Stimulated activated CD4-positive, alpha-beta T cell treated with anti-CD3 and anti-CD28 coated beads, Interleukin-12 subunit alpha, Interleukin-12 subunit beta, amount 100 ng/mL, for 24 hours (primary cell): ENCODE measurements at places on chromosomes 3 and 15.

- DNase-seq = no peak
These were observed 2.9 kb upstream of the RNF7 start for GRCh38 chr3:141735176-141735575.

DNA sequence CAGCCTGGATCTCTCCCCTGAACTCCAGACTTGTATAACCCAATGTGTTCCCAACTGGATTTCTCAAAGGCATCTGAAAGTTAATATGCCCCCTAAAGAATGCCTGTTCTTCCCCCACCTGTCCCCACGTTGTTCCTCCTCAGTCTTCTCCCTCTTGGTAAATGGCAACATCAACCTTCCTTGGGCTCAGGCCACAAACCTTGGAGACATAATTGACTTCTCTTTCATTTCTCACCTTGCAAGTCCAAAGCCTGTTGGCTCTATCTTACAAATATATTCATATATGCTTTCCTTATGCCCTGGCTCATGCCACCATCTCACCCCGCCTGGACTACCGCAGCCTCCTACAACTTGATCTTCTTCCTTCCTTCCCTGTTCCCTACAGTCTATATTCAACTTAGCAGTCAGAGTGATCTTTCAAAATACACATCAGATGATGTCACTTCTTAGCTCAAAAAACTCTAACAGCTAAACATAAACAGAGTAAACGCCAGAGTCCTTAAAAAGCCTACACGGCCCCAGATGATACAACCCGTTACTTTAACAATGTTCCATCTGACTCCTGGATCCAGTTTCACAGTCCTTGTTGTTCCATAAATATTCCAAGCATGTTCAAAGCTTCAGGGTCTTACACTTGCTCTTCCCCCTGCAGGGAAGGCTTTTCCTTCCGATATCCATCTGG is 66.2 kb downstream of the ETV5 start:
- DNase-seq = no peak

DNA sequence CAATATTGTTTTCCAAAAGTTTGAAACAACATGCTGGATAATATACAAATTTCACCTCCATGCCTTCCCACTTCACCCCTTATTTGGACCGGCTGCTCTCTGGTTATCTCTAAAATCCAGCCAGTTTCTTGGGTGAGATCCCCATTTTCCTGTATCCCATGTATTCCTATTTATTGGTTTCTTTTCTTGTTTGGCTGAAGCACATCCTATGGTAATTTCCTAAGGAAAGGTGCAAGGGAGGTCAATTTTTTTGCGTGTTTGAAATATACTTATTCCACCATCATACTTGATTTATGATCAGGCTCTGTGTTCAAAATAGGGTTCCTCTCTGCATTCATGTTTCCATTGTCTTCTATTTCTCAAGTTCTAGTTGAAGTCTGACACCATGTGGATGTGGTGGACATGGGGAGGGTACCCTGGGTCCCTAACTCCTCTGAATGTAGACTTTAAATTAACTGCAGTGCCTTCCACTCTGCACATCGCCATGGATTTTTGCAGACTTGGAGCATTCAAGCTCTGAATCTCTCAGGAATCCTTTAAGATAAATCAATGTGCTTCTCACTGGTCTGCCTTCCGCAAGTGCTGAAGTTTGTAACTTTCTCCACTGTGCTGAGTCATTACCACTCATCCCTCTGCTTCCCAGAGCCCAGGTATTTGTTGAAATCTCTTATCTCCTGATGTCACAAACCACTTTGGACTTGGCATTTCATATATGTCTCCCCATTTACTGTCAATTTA is 52.1 kb upstream of the TLE3 start:
- no peak for DNase-seq

GRCh38 chr3:141556034-141556433 is 69.2 kb downstream of the RASA2 start:
- no peak for DNase-seq

DNA sequence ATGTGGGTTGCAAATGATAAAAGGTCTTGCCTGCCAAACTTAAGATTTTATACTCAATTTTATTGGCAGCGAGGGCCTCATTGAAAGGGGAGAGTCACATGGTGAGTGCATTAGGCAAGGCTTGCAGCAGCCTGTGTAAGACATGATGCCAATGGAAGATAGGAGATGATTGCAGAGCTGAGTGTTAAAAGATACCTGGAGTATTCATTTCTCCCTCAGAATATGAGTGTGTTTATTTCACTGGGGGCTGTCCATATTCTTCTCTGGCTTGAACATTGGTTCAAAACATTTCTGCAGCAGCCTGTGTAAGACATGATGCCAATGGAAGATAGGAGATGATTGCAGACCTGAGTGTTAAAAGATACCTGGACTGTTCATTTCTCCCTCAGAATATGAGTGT is 165.2 kb upstream of the NUDT16 start:
- DNase-seq = no peak

DNA sequence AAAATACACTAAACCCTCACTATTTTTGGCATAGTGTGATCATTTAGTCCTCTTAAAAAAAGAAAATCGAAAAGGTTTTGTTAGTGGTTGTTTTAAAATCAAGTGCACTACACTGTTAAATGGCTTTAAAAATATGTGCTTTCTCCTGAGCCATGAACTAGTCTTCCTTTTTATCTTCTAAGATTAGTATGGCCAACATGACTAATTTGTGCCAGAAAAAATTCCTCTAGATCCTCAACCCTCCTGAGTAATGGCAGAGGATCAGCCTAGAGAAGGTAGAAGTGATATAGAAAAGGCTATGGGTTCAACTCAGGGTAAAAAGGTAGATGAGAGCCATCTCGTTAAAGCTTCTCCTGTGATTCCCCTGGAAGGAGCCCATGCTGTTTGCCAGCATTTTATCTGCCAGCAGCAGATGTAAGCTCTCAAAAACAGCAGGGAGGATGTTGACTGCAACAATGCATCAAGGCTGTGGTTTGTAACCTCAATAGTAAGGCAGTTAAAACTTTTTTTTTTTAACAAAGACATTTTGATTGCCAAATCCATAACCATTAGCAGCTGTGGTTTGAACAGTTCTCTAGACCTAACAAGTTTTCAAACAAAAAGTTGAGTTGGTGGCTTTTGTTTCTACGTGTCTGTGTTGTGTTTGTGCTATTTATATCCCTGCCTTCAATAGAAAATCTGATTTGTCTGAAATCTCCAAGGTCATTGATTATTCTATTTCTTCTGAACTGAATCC is 30.2 kb upstream of the ZNF609 start:
- DNase-seq = no peak

DNA sequence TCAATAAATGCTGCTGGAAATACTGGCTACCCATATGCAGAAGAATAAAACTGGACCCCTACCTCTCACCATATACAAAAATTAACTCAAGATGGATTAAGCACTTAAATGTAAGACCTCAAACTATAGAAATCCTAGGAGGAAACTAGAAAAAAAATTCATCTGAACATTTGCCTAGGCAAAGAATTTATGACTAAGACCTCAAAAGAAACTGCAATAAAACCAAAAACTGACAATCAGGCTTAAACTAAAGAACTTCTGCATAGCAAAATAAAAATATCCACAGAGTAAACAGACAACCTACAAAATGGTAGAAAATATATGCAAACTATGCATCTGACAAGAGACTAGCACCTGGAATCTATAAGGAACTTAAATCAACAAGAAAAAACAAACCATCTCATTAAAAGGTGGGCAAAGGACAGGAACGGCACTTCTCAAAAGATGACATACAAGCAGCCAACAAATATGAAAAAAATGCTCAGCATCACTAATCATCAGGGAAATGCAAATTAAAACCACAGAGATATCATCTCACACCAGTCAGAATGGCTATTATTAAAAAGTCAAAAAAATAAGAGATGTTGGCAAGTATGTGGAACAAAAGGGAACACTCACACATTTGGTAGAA is 47.0 kb downstream of the MYO9A start:
- no peak for DNase-seq

DNA sequence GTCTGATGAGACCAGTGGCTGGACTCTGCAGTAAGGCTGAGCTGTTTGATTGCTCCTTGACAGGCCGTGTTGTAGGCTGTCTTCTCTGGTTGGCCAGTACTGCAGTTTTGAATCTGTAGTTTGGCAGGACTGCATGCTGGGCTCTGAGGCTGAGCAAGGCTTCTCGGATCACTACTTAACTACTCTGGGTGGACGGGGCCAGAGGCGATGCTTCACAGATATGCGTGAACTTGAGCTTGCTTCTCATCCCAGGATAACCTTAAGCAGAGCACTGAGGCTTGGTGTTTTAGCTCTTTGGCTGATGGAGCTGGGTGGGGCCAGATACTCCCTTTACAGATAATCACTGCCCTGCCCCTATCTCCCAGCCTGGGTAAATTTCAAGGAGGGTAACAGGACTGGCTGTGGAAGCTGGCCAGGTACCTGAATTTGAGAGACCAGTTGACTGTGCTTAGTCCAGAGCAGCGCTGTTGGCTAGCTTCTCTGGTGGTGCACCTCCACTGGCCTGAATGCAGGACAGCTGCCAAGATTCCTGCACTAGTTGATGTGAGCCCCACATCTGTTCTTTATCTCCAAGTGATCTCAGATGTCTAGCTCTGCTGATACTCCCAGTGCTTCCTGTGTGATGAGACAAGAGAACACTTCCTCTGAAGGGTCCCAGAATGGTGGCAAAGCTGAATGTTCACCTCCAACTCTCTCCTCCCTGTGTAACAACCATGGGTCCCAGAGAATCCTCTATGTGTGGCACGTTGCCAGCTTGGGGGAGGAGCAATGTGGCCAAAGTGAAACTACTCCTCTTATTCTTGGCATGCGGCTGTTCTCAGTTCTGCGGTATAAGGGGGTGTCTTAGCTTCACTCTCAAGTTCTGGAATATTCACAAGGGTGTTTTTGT is 37.9 kb downstream of the RPL39L start:
- no peak for DNase-seq

GRCh38 chr3:51751287-51751686 is 27.8 kb downstream of the IQCF6 start:
- DNase-seq = no peak

- DNase-seq = no peak
These were observed 66.4 kb downstream of the ASTE1 start for GRCh38 chr3:130960139-130960795.

GRCh38 chr15:89149501-89150101 is 61.3 kb downstream of the ABHD2 start:
- no peak for DNase-seq

- no peak for DNase-seq
These were observed 3.4 kb upstream of the COL7A1 start for GRCh38 chr3:48598323-48599076.

DNA sequence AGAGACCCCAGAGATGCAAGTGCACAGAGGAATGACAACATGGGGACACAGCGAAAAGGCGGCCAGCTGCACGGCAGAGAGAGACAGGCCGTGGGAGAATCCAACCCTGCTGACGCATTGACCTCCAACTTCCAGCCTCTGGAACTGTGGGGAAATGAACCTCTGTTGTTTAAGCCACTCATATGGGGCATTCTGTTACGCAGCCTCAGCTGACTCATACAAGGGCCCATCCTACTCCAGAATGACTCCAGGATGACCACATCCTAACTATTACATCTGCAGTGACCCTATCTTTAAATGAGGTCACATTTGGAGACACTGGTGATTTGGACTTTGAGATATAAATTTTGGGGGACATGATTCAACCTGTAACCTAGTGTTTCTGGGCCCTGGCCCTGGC is 44.0 kb downstream of the KLF15 start:
- no peak for DNase-seq

GRCh38 chr3:66236281-66236680 is 15.5 kb downstream of the SLC25A26 start:
- DNase-seq = no peak

GRCh38 chr15:36691579-36692357 is 112.3 kb downstream of the CDIN1 start:
- DNase-seq = no peak

DNA sequence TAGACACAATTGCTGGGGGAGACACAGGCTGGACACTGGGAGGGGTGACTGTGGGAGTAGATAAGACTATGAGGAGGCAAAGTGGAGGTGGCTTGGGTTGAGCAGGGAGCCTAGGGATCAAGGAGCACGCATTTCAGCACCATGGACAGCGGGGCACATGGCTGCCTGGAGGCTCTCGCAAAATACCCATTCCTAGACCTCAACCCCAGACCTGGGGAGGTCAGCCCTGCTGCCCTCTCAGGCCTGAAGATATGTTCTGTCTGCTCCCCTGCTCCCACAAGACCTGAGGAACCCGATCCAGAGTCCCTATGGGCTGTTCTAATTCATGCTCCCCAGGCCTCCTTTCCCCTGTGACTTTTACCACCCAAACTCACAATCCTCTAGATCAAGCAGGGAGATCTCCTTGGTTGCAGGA is 16.0 kb upstream of the CPEB1 start:
- peak; percentile 29 for DNase-seq

GRCh38 chr3:19688767-19689166 is 245.2 kb downstream of the EFHB start:
- no peak for DNase-seq

DNA sequence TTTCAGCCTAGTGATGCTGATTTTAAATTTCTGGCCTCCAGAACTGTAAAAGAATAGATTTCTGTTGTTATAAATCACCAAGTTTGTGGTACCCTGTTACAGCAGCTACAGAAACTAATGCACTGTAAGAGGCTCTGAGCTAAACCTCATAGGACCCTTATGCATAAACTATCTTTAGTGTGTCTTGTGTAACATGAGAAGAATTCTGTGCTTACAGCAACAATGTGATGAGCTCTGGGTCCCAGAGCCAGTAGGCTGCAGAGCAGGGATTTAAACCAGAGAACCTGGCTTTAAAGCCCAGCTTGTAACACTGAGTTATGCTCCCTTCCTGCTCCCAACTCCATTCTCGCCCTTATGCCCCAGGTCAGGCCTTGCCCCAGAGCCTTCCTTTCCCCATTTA is 113.1 kb downstream of the THSD4 start:
- no peak for DNase-seq

- no peak for DNase-seq
These were observed 114.5 kb downstream of the HERC1 start for GRCh38 chr15:63719281-63719680.

- DNase-seq = no peak
These were observed 124.8 kb downstream of the SV2B start for GRCh38 chr15:91224755-91225380.

DNA sequence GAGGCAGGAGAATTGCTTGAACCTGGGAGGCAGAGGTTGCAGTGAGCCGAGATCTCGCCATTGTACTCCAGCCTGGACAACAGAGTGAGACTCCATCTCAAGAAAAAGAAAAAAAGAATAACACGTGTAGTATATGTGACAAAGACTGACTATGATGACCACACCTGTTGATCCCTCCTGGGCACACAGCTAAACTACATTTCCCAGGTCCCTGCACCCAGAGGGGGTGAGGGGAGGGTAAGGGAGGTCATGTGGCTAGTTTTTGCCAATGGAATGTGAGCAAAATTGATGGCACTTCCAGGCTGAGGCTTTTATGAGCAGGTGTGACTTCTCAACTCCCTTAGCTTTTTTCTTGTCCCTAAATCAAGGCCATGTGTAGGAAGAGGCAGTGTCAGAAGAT is 58.2 kb downstream of the KLHL6 start:
- DNase-seq = no peak

GRCh38 chr3:65573548-65574116 is 465.1 kb downstream of the MAGI1 start:
- no peak for DNase-seq
